ENCODE measurements at places on chromosomes 1 and 21.

DNA sequence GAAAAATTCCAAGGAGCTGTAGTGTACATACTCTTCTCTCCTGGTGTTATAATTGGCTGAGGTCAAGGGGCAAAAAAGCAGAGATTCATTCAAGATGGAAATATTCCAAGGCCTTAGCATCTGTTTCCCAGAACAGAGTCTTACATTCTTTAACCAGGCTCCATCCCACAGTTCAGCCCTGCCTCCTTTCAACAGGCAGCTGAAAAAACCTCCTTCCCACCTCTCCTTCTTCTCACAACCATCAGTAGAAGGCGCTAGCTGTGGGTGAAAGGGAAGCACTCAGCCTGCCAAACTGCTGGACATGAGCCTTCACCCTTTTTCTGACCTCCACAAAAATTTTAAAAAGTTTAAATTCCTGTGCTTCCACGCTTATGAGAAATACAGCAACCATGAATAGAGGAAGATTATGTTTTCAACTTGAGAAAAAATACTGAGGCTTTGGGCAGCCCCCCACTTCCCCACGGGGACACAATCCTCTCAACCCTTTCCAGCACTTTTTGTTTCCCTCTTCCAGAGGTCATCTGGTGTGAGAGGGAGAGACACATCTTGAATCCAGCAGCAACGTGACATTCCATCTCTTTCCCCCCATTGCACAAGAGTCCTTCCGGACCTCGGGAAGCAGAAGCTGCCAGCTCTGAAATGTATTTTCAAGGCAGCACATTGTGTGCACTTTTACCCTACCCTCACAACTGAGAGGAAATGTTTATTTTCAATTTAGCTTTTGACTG, 43.2 kb upstream of the FMO2 start:
- DNase-seq: peak; percentile 20

DNA sequence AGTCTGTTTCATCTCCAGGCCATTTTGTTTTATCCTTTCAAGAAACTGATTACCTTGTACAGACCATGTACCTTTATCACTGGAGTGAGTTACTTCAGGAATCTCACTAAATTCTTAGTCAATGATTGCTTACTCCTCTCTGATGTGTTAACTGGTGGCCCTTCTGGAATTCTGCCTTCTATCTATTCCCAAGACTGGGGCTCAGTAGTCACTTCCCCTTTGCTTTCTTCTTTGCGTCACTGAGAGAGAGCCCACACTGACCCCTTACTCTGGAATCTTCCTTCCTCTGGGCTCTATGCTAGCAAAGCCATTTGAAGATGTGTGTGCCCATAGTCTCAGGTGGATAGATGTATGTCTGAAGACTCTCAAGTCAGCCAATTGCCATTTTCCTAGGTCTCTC, 34.6 kb downstream of the XCL2 start:
- no peak for DNase-seq

DNA sequence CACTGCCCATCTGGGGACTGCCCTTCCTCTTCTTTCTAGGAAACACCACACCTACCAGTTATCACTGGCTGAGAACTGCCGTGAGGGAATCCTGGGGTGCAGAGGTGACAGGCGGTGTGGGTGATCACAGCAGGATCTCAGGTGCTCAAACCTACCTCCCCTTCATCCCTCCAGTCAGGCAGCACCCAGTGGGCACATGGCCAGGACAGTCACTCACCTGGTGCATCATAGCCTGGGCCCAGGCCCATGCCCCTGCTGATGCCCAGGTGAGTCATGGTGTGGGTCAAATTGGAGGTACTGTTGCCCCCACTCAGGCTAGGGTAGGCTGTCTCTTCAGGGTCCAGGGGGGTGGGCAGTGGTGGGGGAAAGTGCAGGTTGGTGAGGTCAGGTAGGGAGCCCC, 5.3 kb upstream of the DENND4B start:
- no peak for DNase-seq

DNA sequence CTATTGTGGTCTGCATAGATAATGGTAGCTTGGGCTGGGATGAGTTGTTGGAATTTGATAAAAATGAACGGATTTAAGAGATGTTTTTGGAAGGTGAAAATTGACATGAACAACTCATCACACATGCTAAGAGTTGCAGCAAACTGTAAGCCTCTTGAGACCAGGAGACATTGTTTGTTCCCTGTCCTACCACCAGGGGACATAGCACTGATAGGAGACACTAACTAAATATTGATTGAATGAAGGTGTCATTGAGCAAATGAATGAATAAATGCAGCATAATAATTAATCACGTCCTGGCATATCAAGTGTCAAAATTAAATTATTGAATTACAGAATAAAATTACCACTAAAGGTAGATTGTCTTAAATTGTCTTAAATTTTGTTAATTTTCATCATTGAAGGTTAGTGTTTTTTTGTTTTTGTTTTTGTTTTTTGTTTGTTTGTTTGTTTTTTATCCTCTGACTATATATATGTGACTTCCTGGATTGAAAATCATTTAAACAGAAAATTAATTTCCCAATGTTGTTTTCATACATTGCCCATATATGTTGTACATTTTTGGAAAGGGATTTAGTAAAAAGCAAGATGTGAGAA, 285.3 kb upstream of the C1orf105 start:
- DNase-seq: peak; percentile 16
